ENCODE measurements at places on chromosomes 4 and X. TPM values are rescaled to one million over a fixed set of nuclear protein-coding genes. Genes with fewer than 3 reads are reported as not detected.
A peak's percentile ranks its signal among the peaks of the same experiment; 100 is the strongest.

DNA sequence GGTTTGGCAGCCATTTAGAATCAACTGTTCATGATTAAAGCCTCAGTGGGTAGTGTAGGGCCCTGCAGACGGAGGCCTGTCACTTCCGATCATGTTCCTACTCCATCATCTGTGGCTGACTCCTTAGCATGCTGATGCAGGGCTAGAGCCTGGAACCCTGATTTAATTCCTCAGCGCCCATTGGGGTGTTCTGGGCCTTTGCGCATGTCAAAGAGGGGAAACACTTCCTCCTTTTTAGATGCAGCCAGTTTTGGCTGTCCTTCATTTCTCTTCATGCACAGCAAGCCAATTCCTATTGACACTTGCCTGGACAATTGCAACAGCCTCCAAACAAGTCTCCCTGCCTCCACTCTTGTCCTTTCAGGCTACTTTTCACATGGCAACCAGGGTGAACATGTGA, 51.9 kb upstream of the MAGEA4 start:
- DNase-seq: no peak

DNA sequence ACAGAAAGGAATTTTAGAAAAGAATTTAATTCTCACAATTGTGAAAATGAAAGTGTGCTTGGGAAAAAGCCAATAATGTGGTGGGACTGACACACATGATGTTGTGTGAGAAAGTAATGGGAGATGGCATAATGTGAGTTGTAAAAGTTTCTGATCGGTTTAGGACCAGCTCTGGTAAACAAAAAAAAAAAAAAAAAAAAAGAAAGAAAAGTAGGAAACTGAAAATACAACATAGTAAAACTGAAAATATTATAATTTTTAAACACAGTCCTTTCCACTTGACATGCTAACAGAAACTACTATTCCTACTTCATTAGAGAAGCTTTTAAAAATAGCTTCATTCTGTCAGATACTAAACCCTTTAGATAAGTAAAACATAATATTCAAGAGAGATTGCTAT, 28.2 kb downstream of the RAP1GDS1 start:
- DNase-seq: no peak

DNA sequence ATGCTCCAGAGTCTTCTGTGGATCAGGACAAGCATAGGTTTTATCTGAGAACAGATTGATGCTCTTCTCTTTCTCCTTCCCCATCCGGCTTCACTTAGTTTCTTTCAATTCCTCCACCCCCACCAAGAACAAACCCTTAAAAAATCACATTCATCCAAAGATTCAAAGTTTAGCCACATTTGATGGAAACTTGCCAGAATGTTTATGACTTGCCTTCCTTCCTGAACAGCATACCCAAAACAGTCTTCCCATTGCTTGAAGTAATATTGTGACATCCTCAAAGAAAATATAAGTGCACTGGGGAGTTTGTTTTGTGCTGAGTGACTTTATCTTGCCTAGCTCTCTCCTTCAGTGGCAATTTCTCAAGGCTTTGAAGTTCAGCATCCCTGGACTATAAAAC, 83.0 kb downstream of the MAGEB17 start:
- DNase-seq: peak; percentile 13

DNA sequence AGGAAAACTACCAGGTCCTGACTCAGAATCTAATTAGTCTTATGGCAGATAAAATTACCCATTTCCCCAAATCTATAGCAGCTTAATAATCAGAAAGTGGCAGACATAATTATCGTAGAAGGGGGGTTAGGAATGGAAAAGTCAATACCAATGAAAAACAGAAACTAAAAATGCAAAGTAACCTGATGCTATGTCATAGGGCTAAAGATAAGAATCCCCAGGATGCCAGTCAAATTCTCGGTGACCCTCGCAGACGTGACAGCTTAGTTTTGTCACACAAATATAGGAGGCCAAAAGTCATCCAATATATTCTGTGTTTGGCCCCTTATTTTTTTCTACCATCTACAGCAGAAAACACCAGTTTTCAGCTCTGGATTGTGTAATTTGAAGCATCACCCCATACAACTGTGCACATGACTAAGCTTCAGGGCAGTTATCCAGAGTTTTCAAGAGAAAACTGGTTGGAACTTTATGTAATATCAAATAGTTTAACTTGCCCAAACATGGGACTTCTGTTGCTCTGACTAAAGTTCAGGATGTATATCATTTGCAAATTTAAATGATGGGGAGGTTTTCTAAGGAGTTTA, 30.9 kb downstream of the RASSF6 start:
- DNase-seq: peak; percentile 85

- no peak for DNase-seq
These were observed 90.8 kb downstream of the SHISA3 start for GRCh38 chr4:42488114-42488513.

GRCh38 chr4:185761352-185762235, 50.4 kb downstream of the SORBS2 start:
- DNase-seq: no peak

- DNase-seq: no peak
These were observed 28.9 kb downstream of the TMEM144 start for GRCh38 chr4:158239196-158239595.

DNA sequence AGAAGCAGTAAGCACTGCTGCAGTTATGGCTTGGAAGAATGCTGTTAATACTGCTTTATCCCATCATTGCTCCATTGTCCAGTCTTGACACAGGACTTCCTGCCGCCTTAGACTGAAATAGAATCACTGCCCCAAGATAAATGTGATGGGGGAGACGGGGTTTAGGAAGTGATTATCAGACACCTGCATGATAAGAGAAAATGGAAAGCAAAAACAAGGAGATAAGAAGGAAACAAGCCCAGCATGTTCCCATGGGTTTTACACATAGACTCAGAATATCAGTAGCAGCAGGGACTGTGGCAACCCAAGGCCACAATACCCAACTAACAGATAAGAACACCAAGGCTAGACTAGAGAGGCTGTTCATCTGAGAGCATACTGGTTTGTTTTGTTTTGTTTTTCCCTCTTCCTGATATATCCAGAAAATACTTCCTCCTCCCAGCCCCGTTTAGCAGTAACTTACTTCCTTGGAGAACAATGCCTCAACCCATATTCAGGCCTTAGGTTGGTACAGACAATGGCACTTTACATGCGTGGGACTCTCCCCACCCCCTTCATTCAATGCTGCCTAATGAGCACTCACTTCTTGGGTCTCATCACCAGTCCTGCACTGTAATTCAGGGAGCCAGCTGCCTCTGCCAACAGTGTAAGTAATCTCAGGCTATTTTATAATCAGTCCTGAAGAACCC, 232.6 kb downstream of the CBR4 start:
- no peak for DNase-seq

GRCh38 chr4:37415845-37416369, 171.4 kb downstream of the NWD2 start:
- no peak for DNase-seq

- DNase-seq: no peak
These were observed 29.4 kb downstream of the DTHD1 start for GRCh38 chr4:36310793-36311192.

DNA sequence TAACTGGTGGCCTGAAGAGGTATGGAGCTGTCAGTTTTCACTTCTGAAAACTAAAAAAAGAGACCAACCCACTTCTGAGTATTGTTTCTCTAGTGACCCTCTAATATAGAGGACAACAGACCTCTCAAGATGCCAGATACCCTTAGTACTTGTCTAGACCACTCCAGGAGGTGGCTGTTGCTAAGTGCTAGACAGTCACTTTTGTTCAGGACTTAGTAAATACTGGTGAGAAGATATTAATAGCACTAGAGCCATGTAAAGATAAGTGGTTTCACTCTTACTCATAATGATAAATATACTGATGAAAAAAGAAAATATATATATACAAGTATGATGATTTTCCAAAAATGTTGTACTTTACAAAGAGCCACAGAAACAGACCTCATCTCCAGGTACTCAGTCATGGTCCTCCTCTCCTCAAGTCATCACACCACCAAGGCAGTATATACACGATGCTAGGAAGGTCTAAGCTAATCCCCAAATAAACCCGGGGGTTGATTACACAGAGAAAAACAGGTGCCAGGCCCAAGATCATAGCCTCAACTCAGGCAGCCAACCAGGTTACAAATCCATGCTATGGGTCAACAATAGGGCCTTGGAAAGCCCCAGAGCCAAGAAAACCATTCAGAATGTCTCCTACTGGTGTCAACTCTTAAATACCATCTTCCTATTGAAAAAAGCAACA, 66.9 kb downstream of the ARHGEF9 start:
- no peak for DNase-seq

GRCh38 chr4:52956691-52957090, 94.6 kb downstream of the RASL11B start:
- peak; percentile 33 for DNase-seq

GRCh38 chrX:130637591-130637990, 235.8 kb downstream of the RBMX2 start:
- peak; percentile 58 for DNase-seq

DNA sequence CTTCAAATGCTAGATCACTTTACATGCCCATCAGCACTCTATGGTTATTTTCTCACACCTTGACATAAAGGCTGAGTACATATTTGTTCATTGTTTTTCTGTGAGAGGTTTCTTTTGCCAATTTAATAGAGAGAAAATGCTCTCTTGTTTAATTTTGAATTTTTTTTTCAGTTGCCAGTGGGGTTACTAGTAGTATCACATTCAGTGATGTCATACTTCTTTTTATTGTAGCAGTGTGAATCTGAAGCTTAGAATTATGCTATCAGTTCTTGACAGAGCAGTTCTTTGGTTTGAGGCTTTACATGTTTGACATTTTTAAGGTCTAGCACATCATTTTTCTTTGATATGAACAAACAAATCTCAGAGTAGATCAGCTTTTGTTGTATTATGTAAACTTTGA, 185.4 kb downstream of the NWD2 start:
- no peak for DNase-seq

DNA sequence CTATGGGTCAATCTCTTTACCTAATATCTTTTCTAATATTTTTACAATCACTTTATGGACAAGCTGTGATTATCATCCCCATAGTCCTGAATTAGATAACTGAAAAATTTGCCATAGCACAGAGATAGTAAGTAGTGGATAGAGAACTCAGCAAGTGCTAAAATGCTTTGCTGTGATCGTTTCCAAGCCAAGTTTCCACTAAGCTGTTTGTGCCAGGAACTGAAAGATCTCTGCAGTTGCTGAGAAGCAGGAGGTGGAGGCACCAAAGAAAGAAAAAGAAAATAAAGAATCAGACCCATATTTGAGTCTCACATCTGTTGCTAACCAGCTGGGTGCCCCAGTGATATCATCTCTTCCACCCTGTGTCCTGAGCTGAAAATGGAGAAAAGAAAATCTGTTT, 605.6 kb upstream of the BOD1L1 start:
- DNase-seq: no peak

- DNase-seq: no peak
These were observed 40.5 kb downstream of the AGA start for GRCh38 chr4:177401658-177402273.

DNA sequence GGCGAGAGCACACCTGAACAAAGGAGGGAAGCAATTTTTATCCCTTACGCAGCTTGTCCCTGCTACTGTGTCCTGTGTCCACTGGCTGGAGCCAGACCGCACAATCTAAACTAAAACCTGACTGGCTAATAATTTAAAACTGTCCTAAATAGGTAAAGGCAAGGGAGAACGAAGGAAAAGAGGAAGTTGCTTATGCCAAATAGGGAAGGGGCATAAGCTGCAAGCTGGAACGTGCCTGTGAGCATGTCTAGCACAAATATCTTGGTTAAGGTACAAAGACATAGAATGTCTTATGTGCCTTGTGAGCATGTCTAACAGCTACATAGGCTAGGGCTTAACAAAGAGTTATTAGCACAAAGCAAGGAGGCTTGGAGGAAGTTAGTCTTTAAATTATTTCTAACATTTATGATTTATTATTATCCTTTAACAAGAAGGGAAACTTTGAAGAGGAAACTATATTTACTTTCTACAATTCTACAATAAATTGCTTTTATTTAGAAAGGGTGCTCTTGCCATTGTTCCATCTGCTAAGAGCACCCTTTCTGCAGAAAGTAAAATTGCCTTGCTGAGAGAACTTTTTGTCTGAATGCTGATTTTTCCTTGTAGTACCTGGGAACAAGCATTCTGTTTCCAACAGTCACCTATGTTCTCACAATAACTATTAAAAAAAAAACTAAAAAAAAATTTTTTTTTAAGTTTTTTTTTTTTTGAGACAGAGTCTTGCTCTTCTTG, 80.6 kb upstream of the CBR4 start:
- DNase-seq: no peak

DNA sequence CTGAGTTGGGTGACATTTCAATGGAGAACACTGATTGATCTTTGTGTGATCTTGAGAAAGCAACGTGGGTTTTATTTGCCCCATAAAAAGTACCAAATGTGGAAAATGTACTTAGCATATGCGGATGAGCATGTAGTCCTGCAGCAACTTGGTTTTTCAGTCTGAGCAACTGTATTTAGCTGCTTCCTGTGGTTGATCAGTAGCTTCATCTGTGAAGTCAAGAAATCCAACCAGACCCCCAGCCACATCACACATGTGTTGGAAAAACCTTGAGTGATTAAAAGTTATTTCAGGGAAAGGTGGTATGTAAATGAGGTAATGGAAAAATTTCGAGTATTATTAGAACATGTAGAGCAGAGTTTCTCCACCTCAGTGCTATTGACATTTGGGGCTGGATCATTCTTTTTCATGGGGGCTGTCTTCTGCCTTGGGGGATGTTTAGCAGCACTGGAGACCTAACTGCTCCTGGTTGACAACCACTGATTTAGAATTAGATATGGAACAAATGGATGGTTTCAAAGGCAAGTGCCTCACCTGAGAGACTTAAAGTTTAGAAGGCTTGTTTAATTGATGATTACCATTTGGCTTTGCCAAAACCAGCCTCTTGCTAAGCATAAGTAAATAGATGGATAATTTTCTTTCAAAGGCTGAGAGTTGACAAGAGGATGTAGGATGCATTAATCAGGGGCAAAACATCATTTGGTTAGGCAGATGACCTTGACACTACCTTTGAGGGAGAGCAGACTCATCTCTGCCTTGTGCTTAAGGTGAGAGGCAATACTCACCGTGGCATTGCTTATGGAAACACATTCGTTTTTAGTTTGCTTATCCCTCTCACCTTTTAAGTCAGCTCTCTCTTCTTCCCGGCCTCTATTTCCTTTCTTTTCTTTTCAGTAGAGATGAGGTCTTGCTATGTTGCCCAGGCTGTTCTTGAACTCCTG, 193.0 kb upstream of the RPS6KA3 start:
- DNase-seq: no peak

Gene PNMA6F
- polyA plus RNA-seq: not detected

Gene RNF175
- not detected for polyA plus RNA-seq

Gene LRBA
- polyA plus RNA-seq: 10.2 TPM

Gene SLC9B1
- not detected for polyA plus RNA-seq

Gene GLOD5
- not detected for polyA plus RNA-seq

Gene TBC1D8B
- 8.3 TPM for polyA plus RNA-seq

Gene TCEAL3
- polyA plus RNA-seq: 21.9 TPM
